ENCODE measurements at places on chromosomes 12 and 14.

DNA sequence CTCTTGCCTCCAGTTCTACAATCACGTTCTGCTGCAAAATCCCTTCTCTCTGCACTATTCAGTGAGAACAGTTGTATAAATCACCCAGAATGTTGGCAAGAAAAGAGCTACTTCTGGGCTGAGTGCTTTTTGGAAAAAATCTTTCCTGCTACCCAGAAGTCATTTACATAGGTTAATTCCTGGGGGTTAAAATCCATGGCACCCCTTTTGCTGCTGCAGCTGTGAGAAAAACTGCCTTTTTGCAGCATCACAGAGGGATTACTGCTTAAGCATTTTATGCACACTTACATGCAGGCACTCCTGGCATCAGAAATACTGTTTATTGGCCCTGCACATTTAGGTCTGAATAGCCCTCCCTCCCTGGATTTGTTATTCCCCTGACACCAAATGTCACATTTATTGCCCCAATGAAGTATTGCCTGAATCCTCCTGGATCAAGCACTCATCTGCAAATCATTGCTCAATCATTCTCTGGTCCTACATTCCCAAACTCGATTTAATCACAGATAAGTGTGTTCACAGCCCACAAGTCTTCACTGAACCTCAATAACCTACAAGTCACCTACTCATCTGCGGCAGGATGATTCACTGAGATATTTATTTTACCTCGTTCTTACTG is 43.1 kb upstream of the CCDC196 start:
- H3K27ac ChIP-seq = no peak overlapping the region
- no peak overlapping the region for H3K4me3 ChIP-seq
- no peaks in the 10 kb centered on the region for H3K4me1 ChIP-seq
- H3K27me3 ChIP-seq = no peaks in the 10 kb centered on the region
- no peak for DNase-seq

- H3K36me3 ChIP-seq = no peaks in the 10 kb centered on the region
- no peaks in the 10 kb centered on the region for H3K4me1 ChIP-seq
- H3K4me3 ChIP-seq = no peak overlapping the region
Measured at GRCh38 chr12:48311313-48311712, 39.4 kb downstream of the ZNF641 start.

DNA sequence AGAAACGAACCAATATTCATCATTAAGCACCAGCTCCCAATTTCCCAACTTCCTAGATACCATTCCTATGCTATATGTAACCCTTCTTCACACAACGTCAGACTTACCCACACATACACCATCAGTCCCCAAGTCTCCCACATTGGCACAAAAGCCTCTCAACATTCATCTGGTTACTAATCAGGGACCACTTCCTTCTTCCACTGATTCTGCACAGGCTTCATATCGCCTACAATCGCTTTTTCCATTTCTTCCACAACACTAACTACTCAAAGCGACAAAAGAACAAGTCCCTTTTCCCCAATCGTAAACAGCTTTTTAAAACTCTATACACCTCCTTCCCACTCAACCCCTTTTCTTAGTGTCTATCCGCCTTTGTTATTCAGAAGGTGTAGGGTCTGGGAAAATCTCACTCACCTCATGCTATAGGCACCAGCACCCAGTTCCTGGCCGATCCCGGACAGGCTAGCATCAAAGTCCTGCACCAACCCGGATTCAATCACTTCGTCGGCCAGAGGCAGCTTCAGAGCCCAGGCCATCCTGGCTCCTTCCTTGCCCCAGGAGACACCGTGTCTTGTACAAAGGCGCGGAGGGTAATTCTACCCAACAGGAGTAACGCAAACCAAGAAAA is 936 bp downstream of the TFCP2 start:
- H3K36me3 ChIP-seq = peaks cover 11% of the 10 kb centered on the region
- no peak overlapping the region for H3K27ac ChIP-seq
- no peak for DNase-seq
- no peak overlapping the region for H3K4me3 ChIP-seq
- no peaks in the 10 kb centered on the region for H3K27me3 ChIP-seq

DNA sequence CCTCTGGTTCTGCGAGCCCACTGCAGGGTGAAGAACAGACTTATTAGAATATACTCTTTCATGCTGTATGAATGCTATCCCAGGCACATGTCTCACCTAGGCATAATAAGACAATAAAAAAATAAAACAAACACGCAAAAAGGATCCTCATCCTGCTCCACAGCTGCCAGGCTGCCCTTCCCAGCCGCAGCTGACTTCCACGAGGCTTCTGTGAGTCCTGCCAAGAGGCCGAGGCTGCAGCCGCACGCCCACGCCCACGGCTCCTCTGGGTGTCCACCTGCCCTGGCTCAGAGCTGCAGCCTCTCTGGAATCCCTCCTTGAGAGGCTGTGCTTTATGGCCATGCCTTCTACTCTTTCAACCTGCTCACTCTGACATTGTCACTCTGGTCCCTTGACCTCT is 6.9 kb downstream of the SMIM41 start:
- DNase-seq = no peak
- no peaks in the 10 kb centered on the region for H3K36me3 ChIP-seq
- H3K4me1 ChIP-seq = peaks cover 4% of the 10 kb centered on the region

GRCh38 chr14:39023939-39024871 is 78.8 kb downstream of the SEC23A start:
- H3K27ac ChIP-seq = no peak overlapping the region
- no peaks in the 10 kb centered on the region for H3K27me3 ChIP-seq
- H3K4me3 ChIP-seq = no peak overlapping the region
- DNase-seq = no peak

- H3K4me3 ChIP-seq = no peak overlapping the region
- DNase-seq = no peak
- no peak overlapping the region for H3K27ac ChIP-seq
- no peaks in the 10 kb centered on the region for H3K27me3 ChIP-seq
Measured at GRCh38 chr14:22180045-22180444, 409.0 kb downstream of the DAD1 start.

- H3K27me3 ChIP-seq = no peaks in the 10 kb centered on the region
- H3K36me3 ChIP-seq = peaks cover 4% of the 10 kb centered on the region
- peak; percentile 12 for DNase-seq
- peak overlapping the region; percentile 82 for H3K27ac ChIP-seq
Measured at GRCh38 chr14:24426150-24426911, 3.1 kb downstream of the CBLN3 start.

DNA sequence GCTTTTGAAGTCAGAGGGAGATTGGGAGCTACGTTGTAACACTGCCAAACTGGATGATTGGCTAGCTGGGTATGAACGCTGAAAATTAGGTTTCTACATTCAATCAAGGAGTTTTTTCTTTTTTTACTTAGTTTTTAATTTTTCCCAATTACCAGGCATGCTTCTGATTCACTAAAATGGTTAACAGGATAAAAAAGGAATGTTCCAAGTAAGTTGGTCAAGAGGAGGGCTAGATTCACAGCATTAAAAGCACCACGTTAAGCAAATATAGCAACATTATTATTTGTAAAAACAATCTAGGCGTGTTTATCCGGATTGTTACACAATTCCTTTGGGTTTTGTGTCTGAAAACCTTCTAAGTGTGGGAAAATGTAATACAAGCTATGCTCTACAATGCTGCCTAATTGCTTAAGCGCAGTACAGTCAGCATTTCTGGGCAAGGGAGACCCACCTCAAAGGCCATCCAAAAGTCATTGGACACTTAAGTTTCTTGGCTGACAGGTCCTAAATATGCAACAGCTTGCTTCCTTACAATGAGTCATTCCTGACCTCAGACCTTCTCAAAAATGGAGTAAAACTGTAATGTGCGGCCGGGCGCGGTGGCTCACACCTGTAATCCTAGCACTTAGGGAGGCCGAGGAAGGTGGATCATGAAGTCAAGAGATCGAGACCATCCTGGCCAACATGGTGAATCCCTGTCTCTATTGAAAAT is 1.2 kb downstream of the RPLP0 start:
- H3K27ac ChIP-seq = peak overlapping the region; percentile 99
- DNase-seq = peak; percentile 64
- peaks cover 53% of the 10 kb centered on the region for H3K4me1 ChIP-seq
- peaks cover 52% of the 10 kb centered on the region for H3K36me3 ChIP-seq
- H3K4me3 ChIP-seq = peak overlapping the region; percentile 89

GRCh38 chr12:82300611-82301010 is 57.6 kb downstream of the CCDC59 start:
- H3K27ac ChIP-seq = no peak overlapping the region
- H3K4me3 ChIP-seq = no peak overlapping the region
- H3K36me3 ChIP-seq = no peaks in the 10 kb centered on the region
- H3K4me1 ChIP-seq = no peaks in the 10 kb centered on the region

DNA sequence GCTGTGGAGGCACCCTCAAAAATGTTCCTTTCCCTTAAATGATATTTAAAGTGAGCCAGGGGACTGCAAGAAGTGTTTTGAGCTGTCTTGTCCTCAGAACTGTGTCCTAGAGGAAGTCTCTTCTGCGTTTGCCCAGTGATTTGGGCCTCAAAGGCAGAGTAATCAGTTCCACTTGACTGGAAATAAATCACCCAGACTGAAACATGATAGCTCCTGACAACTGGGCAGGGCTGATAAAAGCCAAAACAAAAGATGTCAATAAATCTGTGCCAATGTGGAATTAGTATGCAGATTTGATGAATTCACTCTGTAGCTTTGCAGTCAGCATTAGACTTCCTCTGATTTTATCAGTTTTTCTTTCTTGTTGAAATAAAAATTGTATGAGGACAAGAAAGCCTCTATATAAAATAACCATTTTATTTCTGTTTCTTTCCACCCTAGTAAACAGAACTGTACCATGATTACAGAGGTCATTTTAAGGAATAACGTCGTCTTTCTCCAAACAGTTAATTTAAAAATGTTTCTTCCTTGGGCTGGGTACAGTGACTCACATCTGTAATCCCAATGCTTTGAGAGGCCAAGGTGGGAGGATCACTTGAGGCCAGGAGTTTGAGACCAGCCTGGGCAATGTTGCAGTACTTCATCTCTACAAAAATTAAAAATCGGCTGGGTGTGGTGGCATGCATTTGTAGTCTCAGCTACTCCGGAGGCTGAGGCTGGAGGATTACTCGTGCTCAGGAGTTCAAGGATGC is 180.8 kb downstream of the ERC1 start:
- no peaks in the 10 kb centered on the region for H3K4me1 ChIP-seq
- H3K27ac ChIP-seq = no peak overlapping the region
- no peaks in the 10 kb centered on the region for H3K27me3 ChIP-seq
- H3K4me3 ChIP-seq = no peak overlapping the region
- no peak for DNase-seq
- H3K36me3 ChIP-seq = no peaks in the 10 kb centered on the region

- peaks cover 1% of the 10 kb centered on the region for H3K36me3 ChIP-seq
- no peaks in the 10 kb centered on the region for H3K4me1 ChIP-seq
- H3K27ac ChIP-seq = no peak overlapping the region
- DNase-seq = no peak
- no peaks in the 10 kb centered on the region for H3K27me3 ChIP-seq
Measured at GRCh38 chr12:82480606-82481005, 122.3 kb downstream of the METTL25 start.

DNA sequence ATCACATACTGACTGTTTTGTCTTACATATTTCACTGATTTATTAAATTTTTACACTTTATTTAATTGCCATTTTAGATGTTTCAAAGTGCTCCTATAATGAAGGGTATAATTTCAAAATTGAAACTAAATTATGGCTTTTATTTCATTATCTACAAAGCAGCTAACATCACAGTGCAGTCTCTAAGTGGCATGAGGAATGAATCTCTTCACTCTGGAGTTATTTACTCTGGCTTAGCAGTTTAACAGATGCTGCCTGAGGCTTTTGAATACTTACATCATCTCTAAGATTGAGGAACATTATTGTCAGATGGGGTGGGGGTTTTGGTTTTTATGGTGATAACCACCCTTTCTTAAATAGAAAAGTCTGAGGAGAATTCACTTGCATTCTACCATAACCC is 386.4 kb downstream of the TRHDE start:
- no peaks in the 10 kb centered on the region for H3K27me3 ChIP-seq
- no peak overlapping the region for H3K4me3 ChIP-seq
- H3K4me1 ChIP-seq = no peaks in the 10 kb centered on the region
- H3K27ac ChIP-seq = no peak overlapping the region
- H3K36me3 ChIP-seq = no peaks in the 10 kb centered on the region

DNA sequence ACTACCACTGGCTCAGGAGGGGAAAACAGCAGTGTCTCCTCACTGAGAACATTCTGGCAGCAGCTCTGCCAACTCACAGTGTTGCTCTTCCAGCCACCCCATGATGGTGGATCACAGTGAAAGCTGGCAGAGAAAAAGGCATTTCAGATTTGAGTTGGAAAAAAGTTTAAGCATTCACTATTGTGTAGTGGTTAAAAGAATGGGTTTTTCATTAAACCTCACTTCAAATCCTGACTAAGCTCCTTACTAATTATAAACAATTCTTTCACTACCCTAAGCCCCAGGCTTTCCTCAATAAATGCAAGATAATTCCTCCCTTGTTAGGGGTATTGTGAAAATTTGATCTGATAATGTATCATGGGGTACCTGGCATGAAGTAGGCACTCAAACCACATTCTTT is 518.1 kb downstream of the SNAPC1 start:
- H3K27me3 ChIP-seq = no peaks in the 10 kb centered on the region
- no peak for DNase-seq
- H3K4me3 ChIP-seq = no peak overlapping the region
- no peaks in the 10 kb centered on the region for H3K4me1 ChIP-seq
- no peaks in the 10 kb centered on the region for H3K36me3 ChIP-seq

DNA sequence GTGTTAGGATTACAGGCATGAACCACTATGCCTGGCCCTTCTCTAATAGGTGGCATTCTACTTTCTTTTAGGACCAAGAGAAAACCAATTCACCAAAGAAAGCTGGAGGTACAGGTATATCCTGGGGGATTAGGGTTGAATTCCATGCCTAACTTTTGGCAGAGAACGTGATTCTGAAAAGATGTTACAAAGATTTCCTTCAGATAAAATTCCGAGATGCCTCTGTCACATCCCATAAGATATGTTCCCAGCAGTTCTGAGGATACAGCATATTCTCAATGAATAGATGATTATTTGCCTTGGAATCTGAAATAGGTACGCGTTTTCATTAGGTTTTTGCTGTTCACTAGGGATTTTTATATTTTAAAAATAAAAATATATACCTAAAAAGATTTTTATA is 111.9 kb upstream of the KRAS start:
- peaks cover 22% of the 10 kb centered on the region for H3K4me1 ChIP-seq
- no peak for DNase-seq
- H3K27ac ChIP-seq = no peak overlapping the region
- peaks cover 3% of the 10 kb centered on the region for H3K36me3 ChIP-seq

DNA sequence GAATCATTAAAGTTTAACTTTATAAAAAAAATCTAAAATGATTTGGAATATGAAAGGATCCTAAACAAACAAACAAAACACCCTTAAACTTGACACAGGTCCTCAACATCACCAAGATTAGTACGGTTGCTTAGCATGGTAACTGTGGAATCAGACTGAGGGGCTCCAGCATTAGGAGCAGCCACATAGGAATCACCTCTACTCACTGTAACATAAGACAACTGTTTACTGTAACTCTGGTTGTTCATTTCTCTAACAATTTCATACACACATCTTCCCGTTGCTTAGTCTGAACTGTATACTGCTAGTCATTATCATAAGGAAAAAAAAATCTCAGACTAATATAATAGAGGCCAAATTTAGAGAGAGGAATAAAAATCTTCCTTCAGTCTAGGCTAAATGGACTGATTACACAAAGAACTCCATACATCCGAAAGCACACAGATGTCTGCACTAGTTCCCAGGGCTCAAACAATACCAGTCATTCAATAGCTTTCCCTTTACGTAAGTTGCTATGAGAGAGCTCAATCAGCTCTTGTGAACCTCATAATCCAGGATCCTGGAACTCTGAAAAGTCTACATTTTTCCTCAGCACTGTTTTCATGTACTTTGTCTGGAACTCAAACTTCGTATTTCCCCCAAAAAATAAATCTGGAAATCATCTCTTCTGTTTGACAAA is 26.0 kb downstream of the LRP6 start:
- H3K27me3 ChIP-seq = peaks cover 70% of the 10 kb centered on the region
- H3K4me3 ChIP-seq = no peak overlapping the region
- H3K4me1 ChIP-seq = no peaks in the 10 kb centered on the region
- no peaks in the 10 kb centered on the region for H3K36me3 ChIP-seq
- no peak overlapping the region for H3K27ac ChIP-seq
